GM23248 (cell line): ENCODE measurements at places on chromosomes 2 and 18. TPM values are rescaled to one million over a fixed set of nuclear protein-coding genes. Genes with fewer than 3 reads are reported as not detected.
A peak's percentile ranks its signal among the peaks of the same experiment; 100 is the strongest.

- no peak for DNase-seq
Measured at GRCh38 chr18:25016181-25016580, 335.8 kb downstream of the ZNF521 start.

GRCh38 chr2:170146784-170147183, 31.2 kb upstream of the MYO3B start:
- DNase-seq: no peak

DNA sequence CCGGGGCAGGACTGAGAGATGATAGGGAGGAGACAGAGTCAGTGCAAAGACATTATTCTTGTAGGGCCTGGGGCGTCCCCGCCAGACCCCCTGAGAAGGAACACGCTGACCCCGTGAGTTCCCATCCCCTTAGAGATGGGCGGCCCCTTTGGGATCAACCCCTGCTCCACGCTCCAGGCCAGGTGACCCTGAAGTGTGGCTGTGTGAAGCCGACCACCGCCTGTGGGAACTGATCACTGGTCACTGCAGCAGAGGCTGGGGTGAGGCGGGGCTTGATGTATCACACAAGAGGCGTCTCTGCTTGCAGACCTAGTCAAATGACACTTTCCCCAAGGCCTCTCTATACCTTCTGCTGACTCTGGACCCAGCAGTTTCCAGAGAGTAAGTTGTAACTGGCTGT, 157.4 kb upstream of the TWIST2 start:
- DNase-seq: no peak

DNA sequence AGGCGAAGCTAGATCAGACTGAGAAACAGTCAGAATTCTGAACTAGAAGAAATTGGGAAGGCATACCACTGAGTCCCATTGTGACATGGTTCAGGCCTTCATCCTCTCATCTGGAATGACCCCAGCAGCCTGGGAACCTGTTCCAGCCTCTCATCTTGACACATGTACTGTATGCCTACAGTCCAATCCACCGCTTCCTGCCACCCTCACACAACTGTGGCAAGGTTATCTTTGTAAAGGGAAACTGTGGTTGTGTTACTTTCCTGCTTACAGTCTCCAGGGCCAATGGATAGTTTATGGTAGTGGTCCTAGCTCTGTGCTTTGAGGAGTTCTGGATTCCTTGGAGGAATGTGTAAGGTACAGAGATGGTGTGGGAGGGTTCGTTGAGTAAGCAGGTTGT, 296.9 kb upstream of the TRIB2 start:
- DNase-seq: no peak

GRCh38 chr2:119809339-119810048, 49.8 kb downstream of the PTPN4 start:
- DNase-seq: peak; percentile 95

GRCh38 chr2:235506997-235507615, 13.3 kb downstream of the AGAP1 start:
- no peak for DNase-seq

GRCh38 chr18:58221060-58221725, 177.2 kb downstream of the NEDD4L start:
- DNase-seq: peak; percentile 27

DNA sequence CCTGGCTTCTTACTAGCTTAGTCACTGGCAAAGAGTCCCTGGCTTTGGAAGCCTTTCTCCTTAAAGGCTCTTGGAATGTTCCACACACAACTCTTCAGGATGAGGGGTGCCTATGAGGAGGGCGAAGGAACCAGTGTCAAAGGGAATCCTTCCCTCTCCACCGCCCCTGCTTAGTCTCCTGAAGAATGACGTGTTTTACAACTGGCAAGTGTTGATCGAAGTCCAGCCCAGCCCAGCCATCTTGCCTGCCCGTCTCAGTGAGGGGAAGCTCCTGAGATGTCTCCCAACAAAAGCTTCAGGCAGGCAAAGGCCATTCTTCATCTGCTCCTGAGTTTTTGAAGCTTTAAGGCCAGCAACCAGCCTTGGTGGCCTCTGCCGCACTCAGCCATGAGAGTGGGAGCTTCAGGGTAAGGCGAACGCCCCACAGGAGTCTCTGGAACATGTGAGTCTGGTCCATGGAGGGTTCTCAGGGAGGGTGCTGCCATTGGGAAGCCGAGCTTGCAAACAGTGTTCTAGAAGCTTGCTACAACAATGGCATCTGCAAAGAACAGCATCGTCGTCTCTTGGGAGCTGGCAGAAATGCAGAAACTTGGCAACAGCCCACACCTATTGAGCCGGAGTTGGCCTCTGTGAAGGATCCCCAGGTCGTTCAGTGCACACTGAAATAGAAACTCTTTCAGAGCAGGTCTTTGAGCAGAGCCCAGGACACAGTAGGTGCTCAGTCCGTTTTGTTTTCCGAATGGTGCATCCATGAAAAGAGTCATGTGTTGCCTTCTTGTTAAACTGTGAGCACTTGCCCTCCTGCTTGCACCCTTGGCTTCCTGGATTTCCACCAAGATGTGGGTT, 220.7 kb downstream of the SEPTIN10 start:
- no peak for DNase-seq

DNA sequence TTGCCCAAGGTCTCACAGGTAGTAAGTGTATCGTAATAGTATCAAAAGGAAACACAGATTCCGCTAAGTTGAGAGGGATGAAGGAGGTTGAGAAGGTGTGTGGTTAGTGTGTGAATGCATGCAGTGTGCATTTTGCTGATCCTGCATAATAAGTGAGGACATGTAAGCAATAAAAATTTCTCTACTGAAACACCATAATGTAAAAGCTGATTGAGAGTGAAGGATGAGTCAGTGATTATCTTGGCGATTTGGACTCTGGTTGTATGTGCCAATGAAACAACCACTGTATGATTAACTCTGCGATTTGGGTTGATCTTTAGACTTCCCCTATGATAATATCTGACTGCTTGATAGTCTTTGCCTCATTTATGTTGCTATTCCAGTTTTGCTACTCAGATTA, 16.7 kb upstream of the ADGRF3 start:
- DNase-seq: peak; percentile 57

GRCh38 chr2:105488285-105488684, 89.4 kb upstream of the FHL2 start:
- no peak for DNase-seq

The HTR2B gene
- not detected in 2 replicates for total RNA-seq

The ALPI gene
- not detected in 2 replicates for total RNA-seq

The CD8A gene
- 0.86 TPM in 1 of 2 replicates, not detected in the other for total RNA-seq

DNA sequence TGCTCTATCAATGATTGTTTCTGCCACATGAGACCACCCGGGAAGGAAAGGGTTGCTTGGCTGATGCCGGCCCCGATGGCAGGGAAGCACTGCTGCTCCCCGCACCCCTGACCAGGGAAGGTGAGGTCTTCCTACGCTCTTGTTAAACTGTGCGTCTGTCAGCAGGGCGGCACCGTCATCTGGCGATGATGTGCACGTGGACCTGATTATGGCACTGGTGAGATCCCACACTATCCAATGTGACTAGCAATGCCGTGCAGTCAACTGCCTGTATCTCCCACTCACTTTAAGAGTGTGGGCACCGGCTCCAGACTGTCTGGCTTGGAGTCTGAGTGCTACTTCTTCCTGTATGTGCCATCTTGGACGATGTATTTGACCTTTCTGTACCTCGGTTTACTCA, 209.2 kb downstream of the MYT1L start:
- no peak for DNase-seq

DNA sequence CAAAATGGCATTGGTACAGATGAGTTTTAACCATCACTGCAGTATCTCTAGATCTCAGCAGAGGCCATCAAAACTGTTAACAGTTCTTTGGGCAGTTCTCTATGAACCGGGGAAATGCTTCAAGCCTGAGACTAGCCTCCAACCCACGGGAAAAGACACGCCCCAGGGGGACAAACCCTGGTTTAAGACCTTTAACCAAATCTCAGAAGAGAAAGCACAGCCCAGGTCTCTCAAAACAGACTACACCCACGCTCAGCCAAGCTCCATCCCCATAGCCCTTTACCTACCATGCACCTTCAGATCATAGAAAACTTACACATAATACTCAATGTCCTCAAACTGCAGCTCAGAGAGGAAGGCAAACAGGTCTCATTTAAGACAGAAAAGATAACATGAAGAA, 78.3 kb downstream of the TMEM163 start:
- DNase-seq: no peak

The MROH2A gene
- total RNA-seq: not detected in 2 replicates

The GPR55 gene
- not detected in 2 replicates for total RNA-seq

DNA sequence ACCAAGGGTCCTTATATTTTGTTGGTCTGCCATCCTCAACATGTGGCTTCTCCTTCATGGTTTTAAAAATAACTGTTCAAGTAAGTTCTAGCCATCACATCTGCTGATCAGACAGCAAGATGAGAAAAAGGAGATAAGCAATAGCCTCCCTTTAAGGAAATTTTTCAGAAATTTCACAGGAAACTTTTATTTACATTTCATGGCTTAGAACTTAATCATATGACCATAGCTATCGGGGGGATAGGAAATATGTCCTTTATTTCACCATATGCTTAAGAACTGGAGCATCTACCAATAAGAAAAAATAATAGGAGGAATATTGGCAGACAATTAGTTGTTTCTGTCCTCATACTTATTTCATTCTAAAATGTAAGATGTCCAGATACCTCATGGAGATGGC, 16.2 kb downstream of the ATF2 start:
- no peak for DNase-seq

DNA sequence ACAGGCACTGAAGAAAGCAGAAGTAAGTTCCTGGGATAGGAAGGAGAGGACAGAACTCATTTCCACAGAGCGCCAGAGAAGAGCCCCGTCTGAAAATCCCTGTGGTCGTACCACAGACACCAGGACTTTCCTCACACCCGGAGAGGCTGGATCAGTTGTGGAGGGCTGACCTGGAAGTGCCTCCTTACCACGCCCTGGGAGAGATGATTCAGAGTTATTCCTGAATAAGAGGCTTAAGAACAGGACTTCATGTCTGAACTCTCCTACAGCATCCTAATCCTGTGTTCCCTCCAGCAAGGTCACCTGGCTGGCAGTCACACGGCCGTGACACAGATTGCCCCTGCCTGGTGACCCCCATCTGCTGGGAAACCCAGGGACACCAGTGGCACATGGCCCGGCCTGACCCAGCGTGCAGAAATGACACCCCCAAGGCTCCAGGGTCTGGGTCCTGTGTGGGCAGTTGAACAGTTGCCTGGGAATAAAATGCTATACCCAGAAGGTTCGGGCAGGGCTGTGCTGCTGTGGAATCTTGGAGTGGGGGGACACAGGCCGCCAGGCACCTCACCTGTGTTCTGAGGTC, 105.9 kb downstream of the PXDN start:
- peak; percentile 33 for DNase-seq

The RIT2 gene
- not detected in 2 replicates for total RNA-seq

DNA sequence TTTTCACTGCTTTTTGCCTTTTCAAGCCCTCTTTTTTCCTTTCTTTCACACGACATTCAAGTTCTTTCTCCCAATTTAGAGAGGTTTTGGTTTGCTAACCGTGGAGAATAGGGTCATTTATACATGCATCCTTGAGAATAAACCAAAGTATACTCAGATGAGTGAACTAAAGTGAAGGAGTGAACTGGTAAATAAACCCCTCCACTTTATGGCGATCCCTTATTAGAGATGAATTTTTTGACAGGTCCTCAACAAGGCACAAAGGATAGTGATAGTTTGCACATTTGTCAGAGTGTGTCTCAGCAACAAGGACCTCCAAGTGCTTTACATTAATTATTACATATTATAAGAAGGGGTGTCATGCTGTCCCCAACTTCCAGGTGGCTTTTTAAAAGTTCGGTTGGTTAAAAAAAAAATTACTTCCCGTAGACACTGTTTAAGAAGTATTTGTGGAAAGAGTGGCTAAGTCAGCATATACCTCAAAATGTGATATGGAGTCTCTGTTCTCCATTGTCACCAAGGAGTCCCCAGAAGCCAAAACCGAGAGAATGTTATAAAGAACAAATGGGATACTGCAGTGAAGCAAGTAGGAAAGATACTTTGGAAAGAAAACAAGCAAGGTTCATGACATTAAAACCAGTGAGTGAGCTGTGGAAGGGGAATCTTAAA, 1.7 kb upstream of the SLC40A1 start:
- DNase-seq: no peak
